Caki2 (cell line): ENCODE measurements at places on chromosomes 11 and 22. TPM values are rescaled to one million over a fixed set of nuclear protein-coding genes. Genes with fewer than 3 reads are reported as not detected.

Gene CRYBB3
- not detected in 2 replicates for total RNA-seq

DNA sequence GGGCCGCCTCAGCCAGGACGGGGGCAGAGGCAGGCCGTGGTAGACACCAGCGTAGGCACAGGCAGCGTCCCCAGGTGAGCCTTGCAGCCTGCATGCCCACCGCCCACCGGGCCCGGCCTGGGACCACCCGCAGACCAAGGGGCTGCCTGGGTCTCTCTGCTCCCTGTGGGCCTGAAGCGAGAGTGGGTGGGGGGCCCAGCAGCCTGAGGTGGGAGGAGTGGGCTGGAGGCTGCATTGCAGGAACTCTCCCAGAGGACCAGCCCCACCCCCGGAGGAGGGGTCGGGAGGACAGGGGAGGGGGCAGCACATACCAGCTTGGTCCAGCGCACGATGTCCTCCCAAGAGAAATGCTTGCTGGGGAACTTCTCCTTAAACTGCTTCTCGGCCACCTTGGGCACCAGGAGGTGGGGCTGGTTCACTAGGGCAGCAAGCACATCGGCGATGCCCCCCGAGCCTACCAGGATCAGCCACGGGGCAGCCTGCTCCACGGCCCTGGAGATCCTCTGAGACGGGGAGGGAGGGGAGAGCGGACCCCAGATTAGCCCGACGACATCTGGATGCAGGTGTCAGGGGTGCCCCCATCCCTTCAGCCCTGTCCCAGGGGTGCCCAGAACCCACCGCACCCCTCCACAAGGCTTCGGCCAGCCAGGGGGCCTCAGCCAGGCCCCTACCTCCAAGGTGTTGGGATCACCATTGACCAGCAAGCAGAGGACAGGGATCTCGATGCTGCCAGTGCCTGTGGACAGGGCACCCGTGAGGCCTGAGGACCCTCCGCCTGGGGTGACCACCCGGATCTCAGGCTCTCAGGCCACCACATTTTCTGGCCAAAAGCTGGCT is 17.5 kb downstream of the TSSC4 start:
- DNase-seq = no peak

- DNase-seq = no peak
Measured at GRCh38 chr11:70711911-70712185, 313.5 kb downstream of the CTTN start.

GRCh38 chr11:12674571-12674935 is 332 bp downstream of the TEAD1 start:
- DNase-seq = no peak

Gene NCAM1
- 1.4 and 7.5 TPM in 2 replicates for total RNA-seq

DNA sequence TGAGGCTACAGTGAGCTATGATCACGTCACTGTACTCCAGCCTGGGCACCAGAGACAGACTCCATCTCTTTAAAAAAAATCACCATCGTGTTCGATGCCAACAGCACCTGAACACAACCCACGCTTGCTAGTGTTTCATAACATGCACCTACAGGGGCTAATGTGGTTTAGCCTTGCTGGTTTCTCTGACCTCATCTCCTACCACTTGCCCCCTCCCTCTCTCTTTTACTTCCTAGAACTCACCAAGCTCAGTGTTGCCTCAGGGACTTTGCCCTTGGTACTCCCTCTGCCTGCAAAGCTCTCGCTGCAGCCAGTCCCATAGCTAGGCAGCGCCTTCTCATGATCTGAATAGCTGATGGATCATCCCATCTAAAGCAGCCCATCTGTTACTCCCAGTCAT is 99.8 kb downstream of the FBXO7 start:
- no peak for DNase-seq

Gene C1QTNF5
- total RNA-seq = not detected in 2 replicates

Gene YPEL1
- 0.75 and 2.2 TPM in 2 replicates for total RNA-seq

- DNase-seq = no peak
Measured at GRCh38 chr11:35174666-35175065, 35.7 kb downstream of the CD44 start.

- DNase-seq = peak; percentile 34
Measured at GRCh38 chr11:87421422-87421821, 383.7 kb downstream of the TMEM135 start.

Gene PRG2
- total RNA-seq = not detected in 2 replicates

Gene APOA5
- total RNA-seq = not detected in 2 replicates

Gene SLC17A6
- total RNA-seq = not detected in 2 replicates

DNA sequence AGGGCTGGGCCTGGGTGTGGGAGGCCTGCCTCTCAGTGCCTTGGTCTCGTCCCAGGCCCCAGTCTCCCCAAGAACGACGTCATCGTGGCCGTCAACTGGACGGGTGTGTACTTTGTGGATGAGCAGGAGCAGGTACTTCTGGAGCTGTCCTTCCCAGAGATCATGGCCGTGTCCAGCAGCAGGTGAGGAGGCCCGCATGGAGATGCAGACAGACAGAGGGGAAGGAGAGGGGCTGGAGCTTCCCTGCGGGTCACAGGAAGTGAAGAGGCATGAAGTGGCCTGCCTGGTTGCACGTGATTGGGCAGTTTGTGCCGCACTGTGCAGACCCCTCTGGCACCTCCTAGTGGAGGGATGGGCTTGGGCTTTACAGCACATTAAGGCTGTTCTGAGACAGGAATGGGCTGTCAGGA is 70.4 kb downstream of the MYO7A start:
- DNase-seq = no peak
